ENCODE measurements at places on chromosomes 7 and 10.

- no peak for DNase-seq
Measured at GRCh38 chr7:5625938-5626337, 155.5 kb downstream of the RNF216 start.

GRCh38 chr10:5625992-5626777 is 40.2 kb downstream of the ASB13 start:
- DNase-seq = no peak

GRCh38 chr7:26390016-26390415 is 98.4 kb downstream of the SNX10 start:
- no peak for DNase-seq

GRCh38 chr7:2863461-2864066 is 19.5 kb upstream of the GNA12 start:
- DNase-seq = no peak

GRCh38 chr10:77905086-77905748 is 21.3 kb downstream of the DLG5 start:
- DNase-seq = no peak

- no peak for DNase-seq
Measured at GRCh38 chr10:76398043-76398710, 966.8 kb downstream of the LRMDA start.

GRCh38 chr10:11146402-11147171 is 128.9 kb downstream of the CELF2 start:
- no peak for DNase-seq

DNA sequence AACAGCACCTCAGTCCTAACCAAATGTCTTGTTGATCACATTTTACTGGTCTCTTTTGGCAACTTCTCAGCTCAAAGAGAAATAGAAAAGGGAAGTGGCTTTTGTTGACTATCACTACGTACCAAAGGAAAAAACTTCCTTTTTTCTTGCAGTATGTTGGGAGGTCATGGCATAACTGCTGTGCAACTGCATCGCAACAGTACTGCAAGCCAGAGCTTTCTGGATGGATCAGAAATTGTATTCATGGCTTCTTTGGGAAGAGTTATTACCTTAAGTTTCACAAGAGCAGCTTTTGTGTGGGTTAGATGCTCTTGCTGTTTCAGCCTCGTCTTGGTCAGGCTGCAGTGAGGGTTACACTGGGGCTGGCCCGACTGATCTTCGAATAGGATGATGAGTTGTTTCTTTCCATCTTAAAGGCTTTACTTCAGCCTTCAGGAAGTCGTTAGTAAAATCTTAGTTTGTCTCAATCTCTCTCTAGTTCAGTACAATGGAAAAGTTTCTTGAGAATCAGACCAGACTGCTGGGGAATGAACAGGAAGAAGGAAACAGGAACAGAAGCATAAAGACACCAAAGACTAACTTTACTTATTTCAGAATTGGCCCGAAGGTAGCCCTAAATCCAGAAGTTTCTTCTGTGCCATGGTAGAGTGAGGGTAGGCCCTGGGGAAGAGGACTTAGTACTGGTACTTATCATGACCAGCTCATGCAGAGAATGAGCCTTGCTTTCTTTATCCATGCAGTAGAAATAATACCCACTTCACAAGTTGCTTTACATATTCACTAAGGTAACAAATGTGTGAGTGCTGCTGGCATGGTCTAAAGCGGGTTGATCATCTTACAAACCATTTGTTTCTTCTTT is 153.6 kb downstream of the CELF2 start:
- no peak for DNase-seq

DNA sequence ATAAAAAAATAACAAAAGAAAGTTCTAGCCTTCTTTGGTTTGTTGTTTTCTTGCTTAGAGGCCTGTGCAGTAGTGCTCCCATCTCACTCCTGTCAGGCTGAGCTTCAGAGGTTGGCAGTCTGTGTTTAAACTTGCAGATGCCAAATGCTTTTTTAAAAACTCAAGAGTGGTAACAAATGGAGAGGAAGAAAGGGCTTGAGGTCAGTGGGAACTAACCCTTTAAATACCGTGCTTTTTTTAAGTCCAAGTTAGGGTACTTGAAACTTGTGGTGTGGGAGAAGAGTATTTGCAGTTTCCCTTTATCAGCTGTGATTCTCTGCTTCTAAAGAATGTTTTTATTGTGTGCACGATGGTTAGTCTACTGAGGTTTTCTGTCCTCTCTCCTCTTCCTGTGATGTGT is 29.4 kb downstream of the ZRANB1 start:
- no peak for DNase-seq

- no peak for DNase-seq
Measured at GRCh38 chr7:155001756-155002410, 1.0 kb downstream of the PAXIP1 start.

DNA sequence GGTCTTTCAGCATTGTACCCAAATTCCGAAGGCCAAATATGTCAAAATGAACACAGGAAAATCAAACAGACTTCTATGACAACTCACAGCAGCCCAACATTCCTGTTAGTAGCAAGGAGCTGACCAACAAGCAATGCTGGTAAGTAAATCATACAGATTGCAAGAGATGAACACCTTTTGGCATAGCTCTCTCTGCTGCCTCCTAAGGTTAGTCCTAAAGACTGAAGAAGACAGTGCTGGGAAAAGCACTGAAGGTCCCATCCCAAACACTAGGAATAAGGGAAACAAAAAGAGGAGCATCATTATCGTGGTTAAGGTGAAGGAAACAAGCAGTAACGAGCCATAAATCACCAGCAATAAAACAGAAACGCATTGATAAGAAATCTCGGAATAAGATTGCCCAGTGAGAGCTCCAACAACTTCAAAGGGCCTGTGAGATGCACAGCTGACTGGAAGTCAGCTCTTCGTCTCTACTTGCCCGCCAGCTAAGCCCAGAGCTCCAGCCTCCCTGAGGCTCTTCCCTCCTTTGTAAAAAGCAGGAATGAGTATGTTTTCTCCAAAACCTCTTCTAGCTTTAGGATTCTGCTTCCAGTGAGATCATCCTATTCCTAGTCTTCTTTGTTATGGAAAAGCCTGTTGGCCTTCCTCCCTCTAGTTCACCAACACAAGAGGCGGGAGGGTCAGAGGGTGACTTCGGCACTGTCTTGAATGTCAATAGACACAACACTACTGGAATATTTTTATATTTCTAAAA is 15.3 kb downstream of the NUDT5 start:
- DNase-seq = no peak

DNA sequence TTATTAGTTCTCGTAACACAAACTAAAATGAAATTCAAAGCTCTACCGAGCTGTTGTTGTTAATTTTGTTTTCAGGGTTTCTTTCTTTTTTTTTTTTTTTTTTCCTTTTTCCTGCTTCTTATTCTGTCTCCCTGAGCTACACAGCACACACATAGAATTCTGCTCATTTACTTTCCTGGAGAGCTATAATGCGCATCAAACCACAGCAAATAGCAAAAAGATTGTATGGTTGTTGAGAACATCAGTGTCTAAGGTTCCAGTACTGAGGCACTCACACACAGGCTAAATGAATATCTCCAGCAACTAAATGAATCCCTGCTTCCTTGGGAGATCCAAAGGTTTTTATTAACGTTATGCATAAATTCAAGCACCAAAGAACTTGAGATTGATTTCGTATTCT is 418.3 kb downstream of the PLXDC2 start:
- DNase-seq = no peak

- no peak for DNase-seq
Measured at GRCh38 chr10:62264702-62265436, 3.8 kb downstream of the RTKN2 start.

GRCh38 chr7:42939457-42940240 is 7.5 kb downstream of the MRPL32 start:
- DNase-seq = no peak

- DNase-seq = peak; percentile 68
Measured at GRCh38 chr7:44914992-44915607, 29.8 kb upstream of the PURB start.

GRCh38 chr10:104197364-104197763 is 34.8 kb downstream of the CFAP43 start:
- DNase-seq = no peak

DNA sequence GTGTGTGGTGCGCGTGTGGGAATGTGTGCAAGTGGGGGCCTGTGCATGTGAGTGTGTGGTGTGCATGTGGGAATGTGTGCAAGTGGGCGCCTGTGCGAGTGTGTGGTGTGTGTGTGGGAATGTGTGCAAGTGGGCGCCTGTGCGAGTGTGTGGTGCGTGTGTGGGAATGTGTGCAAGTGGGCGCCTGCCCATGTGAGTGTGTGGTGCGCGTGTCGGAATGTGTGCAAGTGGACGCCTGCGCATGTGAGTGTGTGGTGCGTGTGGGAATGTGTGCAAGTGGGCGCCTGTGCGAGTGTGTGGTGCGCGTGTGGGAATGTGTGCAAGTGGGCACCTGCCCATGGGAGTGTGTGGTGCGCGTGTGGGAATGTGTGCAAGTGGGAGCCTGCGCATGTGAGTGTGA is 232.2 kb downstream of the FANK1 start:
- no peak for DNase-seq

Data from T-helper 17 cell (primary cell).